ENCODE measurements at places on chromosomes 4 and X.
A peak's percentile ranks its signal among the peaks of the same experiment; 100 is the strongest.

GRCh38 chr4:180960743-180961401, 1282.3 kb upstream of the TENM3 start:
- DNase-seq, result no peak

DNA sequence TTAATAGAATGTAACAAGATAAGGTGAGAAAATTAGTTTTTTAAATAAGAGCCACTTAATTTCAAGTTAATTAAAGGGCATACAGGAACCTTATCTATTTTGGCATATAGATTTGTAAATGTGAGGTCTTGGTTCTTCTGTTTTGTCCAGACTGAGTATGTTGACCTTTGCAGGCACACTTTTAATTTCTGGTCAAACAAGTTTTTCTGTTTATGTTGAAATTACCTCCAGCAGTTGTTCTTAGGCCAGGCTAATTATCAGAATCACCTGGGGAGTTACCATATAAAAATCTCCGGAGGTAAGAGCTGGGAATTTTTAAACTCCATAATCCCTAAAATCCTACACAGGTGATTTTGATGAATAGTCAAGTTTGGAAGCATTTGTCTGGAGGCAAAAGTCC, 227.4 kb upstream of the ANKRD50 start:
- DNase-seq, result peak; percentile 92

DNA sequence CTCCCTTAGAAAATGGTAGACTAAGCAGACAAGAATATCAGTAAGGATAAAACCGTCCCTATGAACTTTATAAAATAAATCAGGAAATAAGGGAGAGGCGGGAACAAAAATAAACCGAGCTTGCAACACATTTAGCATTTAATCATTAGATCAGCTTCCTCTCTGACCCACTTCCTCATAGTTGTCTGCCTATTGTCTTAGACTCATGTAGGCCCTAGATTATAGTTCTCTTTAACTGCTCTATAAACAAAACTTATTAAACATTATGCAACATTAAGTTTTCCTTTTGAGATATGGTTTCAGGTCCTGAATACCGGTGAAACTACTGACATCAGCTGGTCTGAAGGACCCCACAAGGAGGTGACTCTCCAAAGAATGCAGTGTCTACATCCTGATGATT, 15.8 kb upstream of the SRD5A3 start:
- DNase-seq, result no peak

DNA sequence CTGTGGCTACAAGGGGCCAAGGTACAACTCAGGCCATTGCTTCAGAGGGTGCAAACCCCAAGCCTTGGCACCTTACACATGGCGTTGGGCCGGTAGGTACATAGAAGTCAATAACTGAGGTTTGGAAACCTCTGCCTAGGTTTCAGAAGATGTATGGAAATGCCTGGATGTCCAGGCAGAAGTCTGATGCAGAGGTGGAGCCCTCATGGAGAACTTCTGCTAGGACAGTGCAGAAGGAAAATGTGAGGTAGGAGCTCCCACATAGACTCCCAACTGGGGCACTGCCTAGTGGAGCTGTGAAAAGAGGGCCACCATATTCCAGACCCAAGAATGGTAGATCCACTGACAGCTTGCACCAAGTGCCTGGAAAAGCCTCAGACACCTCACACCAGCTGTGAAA, 92.1 kb upstream of the SFRP2 start:
- DNase-seq, result no peak

DNA sequence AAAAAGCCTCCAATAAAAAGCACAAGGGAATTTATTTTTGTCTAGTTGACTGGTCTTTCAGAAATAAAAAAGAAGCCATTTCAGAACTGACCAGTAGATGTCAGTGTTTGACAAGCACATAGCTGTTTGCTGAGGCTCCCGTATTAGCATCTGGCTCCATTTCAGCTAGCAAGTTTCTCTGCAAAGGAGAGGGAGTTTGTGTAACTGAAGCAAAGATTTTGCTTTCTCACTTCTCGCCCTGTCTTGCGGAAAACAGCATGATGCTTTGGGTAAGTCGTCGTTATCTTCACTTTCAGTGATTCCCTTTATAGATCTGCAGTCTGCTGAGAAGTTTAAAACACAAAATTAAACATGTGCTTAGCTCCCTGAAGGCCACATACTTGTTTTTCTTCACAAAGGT, 85.5 kb downstream of the CT47B1 start:
- peak; percentile 87 for DNase-seq

DNA sequence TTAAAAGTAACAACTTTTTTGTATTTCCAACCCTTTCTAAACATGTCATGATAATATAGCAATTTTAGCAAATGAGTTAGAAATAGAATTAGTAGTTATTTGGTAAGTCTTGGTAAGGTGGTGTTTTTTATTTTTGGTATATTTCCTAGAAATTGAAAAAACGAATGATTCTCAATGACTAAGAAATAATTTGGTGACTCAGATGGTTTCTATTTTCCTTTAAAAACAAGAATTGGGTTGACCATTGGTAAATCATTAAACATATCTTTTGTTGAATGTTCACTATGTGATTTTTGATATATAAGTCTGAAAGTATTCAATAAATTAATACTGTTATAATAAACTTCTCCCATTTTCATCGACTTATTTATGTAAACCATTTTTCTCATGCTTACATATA, 206.2 kb upstream of the BANK1 start:
- DNase-seq, result no peak

- no peak for DNase-seq
Observed at GRCh38 chr4:157128395-157128794, 52.4 kb downstream of the GLRB start.

GRCh38 chr4:100819505-100819904, 301.7 kb upstream of the EMCN start:
- DNase-seq, result no peak

- no peak for DNase-seq
Observed at GRCh38 chr4:97593248-97593647, 550.0 kb downstream of the STPG2 start.

DNA sequence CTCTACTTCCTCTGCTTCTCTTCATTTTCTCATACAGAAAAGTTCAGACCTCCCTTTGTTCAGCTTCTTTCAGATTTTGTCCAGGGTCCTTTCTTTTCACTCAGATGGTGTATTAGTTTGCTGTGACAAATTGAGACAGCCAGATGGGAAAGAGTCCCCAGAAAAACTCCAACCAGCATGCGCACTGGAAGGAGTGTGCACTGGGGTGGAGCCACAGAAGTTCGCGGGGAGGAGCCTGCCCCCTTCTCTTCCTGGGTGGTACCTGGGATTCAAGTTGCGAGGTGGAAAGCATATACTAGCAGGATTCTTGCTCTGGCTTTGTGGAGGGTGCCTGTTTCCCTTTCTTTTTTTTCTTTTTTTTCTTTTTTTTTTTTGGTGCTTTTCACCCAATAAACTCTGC, 51.6 kb downstream of the SMIM20 start:
- no peak for DNase-seq

GRCh38 chr4:127000846-127001245, 631.9 kb upstream of the INTU start:
- DNase-seq, result no peak

DNA sequence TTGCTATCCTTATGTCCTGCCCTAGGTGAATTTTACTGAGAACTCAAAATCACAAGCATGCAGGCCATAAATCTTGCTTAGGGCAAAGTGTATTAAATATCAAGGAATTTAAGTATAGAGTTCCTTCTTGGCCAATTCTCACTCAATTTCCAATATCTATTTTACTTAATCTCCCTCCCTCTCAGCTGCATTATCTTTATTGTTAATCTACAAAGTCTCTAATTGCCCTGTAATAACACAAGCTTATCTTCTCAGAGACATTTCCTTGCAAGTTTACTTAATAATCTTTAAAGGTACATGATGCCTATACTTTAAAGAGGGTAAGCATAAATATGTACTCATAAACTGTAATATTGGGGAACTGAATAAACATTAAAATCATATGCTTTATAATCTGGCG, 26.9 kb upstream of the MAOB start:
- DNase-seq, result no peak

DNA sequence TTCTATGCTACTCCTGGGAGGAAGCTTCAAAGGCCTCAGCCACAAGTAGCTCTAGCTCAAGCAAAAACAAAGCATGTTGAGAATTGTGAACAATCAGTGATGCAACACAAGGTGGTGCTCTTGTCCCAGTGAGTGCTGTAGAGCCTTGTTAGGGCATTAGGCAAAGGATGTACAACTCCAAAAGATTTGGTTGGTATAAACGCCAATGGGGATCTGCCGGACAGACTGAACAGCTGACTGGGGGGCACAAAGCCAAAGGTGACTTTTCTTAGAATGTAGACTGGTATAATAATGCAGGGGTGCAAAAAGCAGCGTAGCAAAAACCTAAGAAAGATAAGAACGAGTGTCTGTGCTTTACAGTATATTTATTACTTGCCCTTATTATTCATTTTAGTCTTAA, 62.6 kb upstream of the ALB start:
- peak; percentile 34 for DNase-seq

DNA sequence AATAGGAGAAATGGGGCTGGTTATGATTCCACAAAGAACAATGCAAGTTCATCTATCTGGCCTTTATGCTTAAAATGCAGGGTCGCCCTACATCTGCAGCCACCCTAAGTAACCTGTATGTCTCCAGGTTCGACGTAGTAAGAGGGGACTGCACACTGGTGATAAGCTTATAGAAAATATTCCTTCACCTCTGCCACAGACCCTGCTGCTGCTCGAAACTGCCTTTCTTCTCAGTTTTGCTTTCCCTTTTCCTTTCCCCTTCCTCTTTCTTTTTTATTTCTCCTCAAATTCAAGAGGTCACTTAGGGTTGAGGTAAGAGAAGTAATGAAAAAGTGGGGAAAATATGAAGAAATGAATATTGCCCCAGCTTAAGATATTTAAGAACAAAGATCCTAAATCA, 123.5 kb downstream of the DCHS2 start:
- DNase-seq, result no peak

DNA sequence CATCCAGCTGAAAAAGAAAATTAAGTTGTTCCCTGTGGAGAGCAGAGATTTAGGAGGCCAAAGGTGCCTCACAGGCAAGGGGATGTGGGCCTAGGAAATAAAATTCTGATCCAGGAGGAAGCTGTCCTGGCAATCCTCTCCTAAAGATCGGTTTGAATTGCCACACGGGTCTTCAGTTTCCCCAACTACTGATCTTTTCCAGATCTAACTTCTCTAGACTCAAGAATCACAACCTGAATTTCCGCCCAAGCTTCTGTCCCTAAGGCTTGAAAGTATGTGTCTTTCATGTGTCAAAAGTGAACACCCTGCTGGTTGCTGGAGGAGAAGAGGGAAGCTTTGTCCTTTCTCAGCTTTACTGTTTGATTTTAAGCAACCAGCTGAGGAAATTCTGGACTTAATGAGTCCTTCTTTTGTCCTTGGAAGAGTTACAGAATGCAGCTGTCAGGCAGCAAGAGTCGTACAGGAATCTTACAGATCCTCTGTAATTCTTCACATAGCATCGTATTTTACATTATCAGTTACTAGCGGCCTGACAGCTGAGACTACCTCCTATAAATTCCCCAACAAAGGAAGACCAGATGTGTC, 93.8 kb downstream of the INPP4B start:
- no peak for DNase-seq

DNA sequence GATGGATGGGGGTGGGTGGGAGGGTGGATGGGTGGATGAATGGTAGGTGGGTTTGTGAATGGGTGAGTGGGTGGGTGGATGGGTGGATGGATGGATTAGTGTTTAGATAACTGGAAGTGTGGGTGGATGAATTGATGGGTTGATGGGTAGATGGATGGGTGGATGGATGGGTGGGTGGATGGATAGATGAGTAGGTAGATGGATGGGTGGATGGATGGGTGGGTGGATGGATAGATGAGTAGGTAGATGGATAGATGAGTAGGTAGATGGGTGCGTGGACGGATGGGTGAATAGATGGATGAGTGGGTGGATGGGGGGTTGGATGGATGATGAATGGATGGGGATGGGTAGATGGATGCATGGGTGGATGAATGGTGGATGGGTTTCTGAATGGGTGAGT, 20.3 kb upstream of the ASMTL start:
- DNase-seq, result no peak

DNA sequence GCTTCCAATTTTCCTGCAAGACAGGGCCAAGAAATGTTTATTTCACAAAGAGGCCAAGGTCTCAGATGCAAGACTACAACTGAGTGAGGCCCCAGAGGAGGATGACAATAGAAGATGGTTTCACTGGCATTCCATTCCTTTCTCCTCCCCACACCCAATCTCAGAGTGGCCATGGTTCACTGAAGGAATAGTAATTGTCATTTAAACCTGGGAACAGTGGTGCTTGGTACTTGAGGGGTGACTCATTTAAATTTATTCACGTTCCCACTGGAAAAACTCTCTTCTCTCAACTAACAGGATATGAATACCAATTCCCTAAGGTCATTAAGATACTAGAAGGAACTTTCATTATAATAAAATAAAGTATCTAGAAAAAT, 35.3 kb upstream of the CXCL8 start:
- no peak for DNase-seq
